ENCODE measurements at places on chromosomes 6 and 20.

- DNase-seq = no peak
These were observed 49.6 kb upstream of the SLC22A1 start for GRCh38 chr6:160071805-160072690.

- DNase-seq = peak; percentile 7
These were observed 25.0 kb downstream of the GDAP1L1 start for GRCh38 chr20:44271915-44272663.

- no peak for DNase-seq
These were observed 120.8 kb upstream of the BCLAF1 start for GRCh38 chr6:136410201-136411024.

GRCh38 chr6:147040121-147040910, 163.9 kb upstream of the STXBP5 start:
- DNase-seq = no peak

GRCh38 chr6:43838276-43839036, 68.4 kb downstream of the VEGFA start:
- DNase-seq = no peak

GRCh38 chr6:119096721-119097565, 18.5 kb upstream of the FAM184A start:
- no peak for DNase-seq

DNA sequence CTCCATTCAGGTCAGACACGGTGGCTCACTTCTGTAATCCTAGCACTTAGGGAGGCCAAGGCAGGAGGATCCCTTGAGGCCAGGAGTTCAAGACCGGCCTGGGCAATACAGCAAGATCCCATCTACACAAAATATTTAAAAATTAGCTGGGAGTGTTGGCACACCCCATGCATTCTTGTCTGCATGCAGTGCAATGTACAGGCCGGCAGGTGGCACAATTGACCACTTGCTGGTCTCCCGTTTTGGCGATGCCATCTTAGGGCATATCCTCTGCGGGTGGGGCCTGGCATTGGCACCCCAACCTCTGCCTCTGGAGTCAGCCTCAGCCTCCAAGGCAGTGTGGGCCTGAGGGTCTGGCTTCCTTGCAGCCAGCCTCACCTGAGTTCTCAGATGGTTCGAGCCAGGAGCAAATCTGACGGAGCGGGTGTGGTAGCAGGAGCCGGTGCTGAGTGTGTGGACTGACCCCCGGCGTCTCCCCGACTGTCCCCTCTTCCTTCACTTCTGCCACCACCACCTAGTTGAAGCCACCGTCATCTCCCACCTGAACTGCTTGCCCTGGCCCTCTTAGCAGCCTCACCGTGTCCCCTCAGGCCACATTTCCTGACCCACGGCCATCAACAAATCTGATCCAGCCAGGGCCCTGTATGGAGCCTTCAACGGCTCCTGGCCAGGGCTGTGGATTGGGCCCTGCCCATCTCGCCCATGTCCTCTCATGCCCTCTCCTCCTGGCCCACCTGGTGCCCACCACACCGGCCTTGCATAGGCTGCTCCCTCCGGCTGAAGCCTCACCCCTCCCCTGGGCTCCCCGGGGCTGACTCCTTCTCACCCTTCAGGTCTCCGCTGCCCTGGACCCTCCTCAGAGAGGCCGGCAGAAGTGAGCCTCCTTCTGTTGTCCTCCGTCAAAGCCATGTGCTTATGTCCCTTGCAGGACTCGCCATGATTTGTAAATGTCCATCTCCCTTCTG, 44.0 kb downstream of the EFCAB8 start:
- DNase-seq = peak; percentile 75

- no peak for DNase-seq
These were observed 60.7 kb downstream of the SIM1 start for GRCh38 chr6:100404051-100404450.

DNA sequence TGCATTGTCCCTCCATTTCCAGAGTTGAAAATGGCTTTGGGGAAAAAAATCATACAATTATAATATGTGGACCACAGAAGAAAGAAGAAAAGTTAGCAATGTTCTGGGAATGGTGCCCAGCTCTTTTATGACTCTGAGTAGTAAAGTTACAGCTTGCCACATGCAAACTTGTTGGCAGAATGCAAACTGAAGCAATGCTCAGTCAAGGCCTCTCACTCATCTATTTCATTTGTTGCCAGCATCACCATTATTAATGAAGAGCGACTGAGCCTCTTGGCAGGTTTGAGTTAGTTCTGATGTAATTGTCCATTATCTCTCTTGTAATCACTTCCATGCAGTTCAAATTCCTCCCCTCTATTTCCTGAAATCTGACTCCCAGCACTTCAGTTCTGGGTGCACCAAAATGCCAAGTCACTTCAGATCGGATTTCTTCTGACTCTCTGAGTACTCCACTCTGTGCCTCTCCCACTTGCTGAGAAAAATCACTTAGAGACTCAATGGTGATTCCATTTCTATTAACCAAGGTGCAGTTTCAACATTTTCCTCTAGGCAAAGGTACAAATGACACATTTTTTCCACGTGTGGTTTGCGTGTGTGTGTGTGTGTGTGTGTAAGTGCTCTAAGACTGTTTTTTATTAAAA, 154.4 kb upstream of the STMND1 start:
- DNase-seq = no peak

DNA sequence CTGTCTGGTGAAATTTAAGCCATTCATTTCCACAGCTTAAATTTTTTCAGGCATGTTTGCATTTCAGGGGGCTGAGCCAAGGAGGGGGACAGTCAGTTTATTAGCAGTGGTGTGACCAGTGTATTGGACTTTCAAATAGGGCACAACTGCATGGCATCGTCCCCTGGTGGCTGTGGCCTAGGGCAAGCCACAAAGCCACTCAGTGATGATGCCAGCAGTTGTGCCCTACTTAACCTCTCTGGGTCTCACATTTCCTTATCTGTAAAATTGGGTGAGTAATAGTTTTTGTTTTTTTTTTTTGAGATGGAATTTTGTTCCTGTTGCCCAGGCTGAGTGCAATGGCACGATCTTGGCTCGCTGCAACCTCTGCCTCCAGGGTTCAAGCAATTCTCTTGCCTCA, 48.0 kb downstream of the CDC5L start:
- DNase-seq = no peak

- DNase-seq = no peak
These were observed 30.3 kb upstream of the POPDC3 start for GRCh38 chr6:105209950-105210706.

- no peak for DNase-seq
These were observed 475.2 kb upstream of the MARCKS start for GRCh38 chr6:113381959-113382358.

- no peak for DNase-seq
These were observed 85.6 kb upstream of the CARMIL1 start for GRCh38 chr6:25193460-25194171.

DNA sequence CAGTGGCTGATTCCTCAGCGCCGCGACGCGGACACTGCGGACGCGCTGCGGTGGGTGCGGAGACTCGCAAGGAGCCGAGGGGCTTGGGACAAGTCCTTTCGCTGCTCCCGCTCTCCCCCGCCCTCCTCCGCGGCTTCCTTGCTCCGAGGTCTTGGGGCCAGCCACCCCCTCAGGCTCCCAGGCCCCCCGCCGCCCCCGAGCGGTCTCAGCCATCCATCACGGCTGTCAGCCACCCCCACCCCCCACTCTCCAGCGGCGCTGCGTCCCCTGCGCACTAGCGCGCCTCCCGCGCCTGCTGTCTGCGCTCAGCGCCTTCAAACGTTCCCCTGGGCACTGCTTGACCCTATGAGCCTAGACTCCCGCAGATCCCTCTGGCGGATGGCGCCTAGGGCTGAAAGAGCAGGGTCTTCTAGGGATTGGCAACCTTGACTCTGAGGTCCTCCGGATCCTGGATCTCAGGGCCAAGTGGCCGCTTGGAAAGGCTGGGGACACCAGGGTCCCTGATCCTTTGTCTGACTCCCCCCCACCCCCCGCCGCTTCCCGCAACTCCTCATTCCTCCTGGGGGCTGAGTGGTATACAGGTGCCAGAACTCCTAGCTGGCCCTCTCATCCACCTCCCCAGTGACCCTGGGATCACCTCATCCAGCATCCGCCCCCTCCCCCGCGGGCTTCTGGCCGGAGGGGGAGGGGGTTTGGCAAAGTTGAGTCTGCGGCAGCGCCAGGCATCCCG, 1.4 kb downstream of the SLC12A5 start:
- no peak for DNase-seq

- DNase-seq = no peak
These were observed 31.2 kb downstream of the PARD6B start for GRCh38 chr20:50762435-50763220.
